ENCODE measurements at places on chromosomes 7 and 10.

DNA sequence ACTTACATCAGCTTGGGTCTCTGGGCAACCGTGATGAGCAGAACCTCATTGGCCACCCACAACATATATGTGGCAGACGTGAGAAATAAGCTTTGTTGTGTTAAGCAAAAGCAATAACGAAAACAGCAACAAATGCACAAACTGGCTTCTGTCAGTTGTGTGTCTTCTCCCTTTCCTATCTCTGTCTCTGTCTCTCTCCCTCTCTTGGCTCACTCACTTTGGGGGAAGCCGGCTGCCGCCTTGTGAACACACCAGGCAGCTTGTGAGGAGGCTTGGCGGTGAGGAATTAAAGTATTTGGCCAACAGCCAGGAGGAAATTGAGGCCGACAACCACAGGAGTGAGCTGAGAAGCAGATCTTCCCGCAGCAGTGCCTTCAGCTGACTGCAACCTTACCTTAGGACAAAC is 21.9 kb upstream of the CDCA7L start:
- DNase-seq, result no peak

DNA sequence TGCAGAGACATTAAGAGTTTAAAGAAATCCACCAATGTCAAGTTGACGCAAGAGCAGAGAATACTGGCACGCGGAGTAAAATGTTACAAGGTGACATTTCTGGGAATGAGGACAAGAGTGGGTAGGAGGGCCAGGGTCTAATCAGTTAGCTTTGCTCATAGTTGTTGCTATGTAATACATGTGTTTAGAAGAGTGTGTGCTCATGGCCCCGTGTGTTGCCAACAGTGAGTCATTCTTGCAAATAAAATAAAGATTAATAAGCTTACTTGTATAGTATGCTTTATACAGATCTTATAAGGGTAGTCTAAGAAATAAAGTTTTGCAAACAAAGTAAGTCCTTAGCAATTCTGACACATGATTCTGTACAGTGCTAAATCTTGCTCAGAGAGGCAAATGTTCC is 64.5 kb downstream of the DNMBP start:
- DNase-seq, result no peak

DNA sequence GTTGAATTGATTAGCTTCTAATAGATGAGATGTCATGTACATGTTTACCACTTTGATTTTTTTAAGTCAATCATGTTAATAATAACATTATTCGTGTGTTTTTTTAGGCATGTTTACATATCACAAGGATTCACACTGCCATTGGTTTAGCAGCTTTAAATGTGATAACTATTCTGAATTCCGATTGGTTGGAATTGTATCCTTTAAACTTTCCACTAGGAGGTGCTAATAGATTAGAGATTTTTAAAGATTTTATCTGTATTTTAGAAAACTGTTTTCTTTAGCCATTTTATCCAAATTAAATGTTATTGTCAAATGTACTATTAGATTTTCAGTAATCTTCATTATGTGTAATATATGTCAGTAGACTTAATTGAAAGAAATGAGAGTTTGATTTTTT is 83.2 kb downstream of the HECTD2 start:
- DNase-seq, result no peak

GRCh38 chr7:95545007-95545615 is 51.2 kb downstream of the PDK4 start:
- DNase-seq, result no peak

GRCh38 chr7:155530601-155531000 is 15.8 kb downstream of the CNPY1 start:
- DNase-seq, result no peak

DNA sequence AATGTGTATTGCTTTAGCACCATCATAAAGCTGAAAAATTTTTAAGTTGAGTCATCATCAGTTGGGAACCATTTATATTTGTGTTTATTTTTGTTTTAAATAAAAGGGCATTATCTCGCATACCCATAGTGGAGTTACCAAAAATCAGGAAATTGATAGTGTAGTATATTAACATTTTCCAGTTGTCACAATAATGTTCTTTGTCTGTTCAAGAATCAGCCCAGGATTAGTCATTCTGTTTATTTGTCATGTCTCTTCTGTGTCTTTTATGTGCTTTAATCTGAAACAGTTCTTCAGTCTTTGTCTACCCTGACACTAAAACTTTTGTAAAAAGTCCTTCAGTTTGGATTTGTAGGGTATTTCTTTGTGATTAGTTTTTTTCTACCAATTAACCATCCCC is 827.8 kb upstream of the ZWINT start:
- DNase-seq, result no peak

DNA sequence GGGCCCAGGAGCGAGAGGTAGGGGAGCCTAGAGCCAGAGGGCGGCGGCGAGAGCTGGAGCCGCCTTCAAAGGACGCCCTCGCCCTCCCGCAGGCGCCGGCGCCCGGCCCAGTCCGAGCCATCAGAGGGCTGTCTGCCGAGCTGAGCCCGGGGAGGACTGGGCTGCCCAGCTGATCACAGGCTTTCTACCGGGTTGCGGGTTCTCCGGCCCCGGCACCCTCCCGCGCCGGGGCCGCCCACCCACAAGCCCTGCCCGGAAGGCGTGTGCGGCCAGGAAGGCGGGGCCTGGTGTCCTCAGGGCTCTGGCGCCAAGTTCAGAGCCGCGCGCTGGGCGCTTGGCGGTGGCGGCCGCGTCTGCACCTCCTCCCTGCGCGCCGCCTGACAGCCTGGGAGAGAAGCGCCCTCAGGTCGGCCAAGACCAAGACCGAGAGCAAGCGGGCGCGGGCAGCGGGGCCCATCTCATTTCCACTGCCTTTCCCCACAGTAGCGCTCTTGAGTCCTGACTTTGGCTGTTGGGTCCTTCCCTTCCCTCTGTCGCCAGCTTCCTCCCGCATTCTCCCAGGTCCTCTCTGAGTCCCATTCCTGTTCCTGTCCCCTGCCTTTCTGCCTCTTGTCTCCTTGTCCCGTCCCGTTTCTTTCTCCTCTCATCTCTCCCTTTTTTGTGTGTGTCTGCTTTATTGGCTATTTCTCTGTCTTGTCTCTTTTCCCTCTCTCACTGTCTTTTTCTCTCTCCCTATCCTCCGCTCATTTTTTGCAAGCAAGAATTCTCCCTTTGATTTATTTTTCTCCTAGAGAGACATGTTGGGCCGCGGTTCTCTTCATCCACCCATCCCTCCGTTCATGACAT is 60.6 kb upstream of the MSMB start:
- no peak for DNase-seq

DNA sequence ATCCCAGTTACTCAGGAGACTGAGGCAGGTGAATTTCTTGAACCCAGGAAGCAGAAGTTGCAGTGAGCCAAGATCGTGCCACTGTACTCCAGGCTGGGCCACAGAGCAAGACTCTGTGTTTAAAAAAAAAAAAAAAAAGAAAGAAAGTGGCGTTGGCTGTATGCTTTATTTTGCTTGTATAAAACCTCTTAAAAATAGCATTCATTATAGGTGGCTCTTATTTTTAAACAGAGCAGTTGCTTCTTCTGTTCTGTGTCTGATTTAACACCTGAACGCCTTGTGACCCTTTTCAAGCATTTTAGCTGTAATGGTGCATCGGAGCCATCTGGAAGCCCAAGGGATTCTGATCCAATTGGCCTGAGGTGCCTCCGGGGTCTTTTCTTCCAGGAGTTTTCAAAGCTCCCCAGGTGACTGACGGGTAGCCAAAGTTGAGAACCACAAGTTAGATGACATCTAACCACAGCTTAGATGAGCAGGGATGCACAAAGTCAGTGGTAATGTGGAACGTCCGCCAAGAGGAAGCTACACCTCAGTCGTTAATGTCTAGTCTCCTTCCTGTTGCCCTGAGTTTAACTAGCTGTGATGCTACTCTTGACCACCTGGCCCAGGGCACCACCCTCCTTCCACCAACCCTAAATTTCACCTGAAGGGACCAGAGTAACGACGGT is 274.6 kb upstream of the KLF6 start:
- DNase-seq, result peak; percentile 11
